HT-29 (cell line): ENCODE measurements at places on chromosomes 2 and 18. TPM values are rescaled to one million over a fixed set of nuclear protein-coding genes. Genes with fewer than 3 reads are reported as not detected.

Gene GALNT14
- total RNA-seq, result 58.8 and 68.4 TPM in 2 replicates

DNA sequence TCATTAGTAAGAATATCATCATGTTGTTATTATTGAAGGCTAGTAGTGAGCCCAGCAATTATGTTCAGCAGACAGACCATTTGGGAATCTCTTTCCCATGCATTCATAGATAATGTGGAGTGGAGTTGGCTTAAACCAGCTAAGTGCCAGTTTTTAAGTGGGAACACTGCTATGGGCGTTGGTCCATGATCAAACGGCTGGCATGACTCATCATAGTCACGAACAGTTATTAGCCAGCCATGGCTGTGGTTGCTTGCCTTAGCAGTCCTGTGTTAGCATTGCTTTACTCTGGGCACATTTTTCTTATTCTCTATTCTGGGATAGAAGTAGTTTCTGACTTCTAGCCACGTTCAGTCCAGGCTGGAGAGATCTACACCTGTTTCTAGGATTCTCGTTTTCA, 17.7 kb downstream of the EIF4E2 start:
- no peak for DNase-seq

Gene GPR39
- total RNA-seq, result 17.0 and 18.0 TPM in 2 replicates

- no peak for DNase-seq
Measured at GRCh38 chr2:46963941-46964673, 48.5 kb upstream of the MCFD2 start.

Gene OTX1
- 4.6 and 5.6 TPM in 2 replicates for total RNA-seq

- no peak for DNase-seq
Measured at GRCh38 chr2:69518841-69519240, 81.6 kb upstream of the NFU1 start.

DNA sequence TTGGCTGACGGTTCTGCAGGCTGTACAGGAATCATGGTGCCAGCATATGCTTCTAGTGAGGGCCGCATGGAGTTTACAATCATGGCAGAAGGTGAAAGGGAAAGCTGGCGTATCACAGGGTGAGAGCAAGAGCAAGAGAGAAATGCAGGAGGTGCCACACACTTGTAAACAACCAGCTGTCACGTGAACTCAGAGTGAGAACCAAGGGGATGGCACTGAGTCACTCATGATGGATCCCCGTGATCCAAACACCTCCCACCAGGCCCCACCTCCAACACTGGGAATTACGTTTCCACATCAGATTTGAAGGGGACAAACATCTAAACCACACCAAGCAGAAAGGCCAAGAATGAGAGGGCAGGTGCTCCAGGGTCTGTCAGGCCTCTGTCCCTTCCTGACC, 185.0 kb upstream of the PID1 start:
- no peak for DNase-seq

GRCh38 chr2:10094271-10094814, 14.1 kb upstream of the CYS1 start:
- DNase-seq, result no peak

DNA sequence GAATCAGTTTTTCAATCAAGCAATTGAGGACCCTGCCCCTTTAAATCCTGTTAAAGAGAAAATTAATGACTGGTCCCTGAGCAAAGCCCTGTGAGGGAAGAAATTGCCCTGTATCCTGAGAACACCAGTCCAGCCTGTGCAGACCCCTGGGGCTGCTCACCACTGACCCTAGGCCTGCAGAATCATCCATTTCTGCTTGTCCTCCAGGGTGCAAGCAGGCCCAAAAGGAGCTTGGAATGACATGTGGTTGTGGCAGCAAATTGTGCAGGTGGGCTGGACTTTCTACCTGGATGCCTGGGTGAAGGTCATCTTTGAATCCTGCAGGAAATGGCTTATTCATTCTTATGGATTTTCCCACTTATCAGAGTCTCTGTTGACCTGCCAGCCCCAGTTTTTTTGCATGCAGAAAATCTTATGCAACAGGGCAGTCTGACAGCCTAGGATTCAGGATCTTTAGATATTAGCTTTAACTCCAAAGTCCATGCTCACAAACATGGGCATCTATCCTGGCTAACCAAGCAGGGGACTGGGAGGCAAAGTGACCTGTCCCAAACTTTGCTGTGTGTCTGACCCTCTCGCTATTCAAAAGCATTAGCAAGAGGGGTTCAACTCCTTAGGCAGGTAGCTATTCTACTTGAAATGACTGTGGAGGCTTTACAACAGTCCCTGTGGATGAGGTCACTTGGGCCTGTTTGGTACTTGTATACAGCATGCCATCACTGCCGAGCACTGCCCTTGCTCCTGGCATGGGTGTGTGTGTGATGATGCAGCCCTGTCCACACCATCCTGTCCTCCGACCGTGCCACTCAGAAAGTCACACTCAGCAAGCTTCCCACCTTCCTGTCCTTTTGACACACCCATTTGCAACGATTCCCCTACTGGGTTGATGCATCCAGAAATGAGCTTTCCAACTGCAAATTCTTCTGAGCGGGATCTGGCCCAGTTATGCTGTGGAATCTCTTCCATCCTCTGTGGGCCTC, 85.3 kb downstream of the CAPN13 start:
- DNase-seq, result no peak

DNA sequence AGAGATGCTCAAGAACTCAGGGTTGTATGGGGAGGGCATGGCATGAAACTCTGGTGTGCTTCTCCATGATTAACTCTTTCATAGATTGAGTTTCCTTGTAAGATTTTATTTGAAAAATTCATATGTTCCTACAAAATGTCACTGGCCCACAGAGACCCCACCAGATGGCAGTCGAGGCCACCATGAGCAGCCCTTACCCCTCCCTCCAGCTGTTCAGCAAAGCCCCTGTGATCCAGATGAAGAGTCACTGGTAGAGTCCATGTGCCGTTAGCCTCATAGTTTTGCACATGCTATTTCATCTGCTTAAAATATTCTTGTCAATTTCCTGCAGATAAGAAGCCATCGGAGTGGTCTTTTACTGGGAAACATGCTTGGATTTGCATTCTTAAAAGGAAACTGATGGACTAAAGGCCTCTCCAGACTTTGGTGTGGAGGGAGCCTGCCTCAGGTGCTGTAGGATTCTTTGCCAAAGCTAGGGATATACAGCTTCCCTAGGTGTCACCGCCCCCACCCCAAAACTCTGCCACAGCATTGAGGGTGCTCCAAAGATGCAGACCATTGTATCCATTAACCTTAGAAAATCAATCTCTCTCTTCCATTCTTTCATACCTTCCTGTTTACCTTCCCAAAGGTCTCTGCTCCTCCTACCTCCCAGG, 18.8 kb downstream of the ZNF385B start:
- peak; percentile 17 for DNase-seq

- DNase-seq, result peak; percentile 16
Measured at GRCh38 chr18:22166069-22166950, 3.1 kb upstream of the GATA6 start.

Gene ASB18
- not detected in 2 replicates for total RNA-seq

- no peak for DNase-seq
Measured at GRCh38 chr2:43269074-43269572, 42.7 kb upstream of the ZFP36L2 start.

- peak; percentile 48 for DNase-seq
Measured at GRCh38 chr18:10213526-10213925, 240.9 kb upstream of the APCDD1 start.

Gene SNORC
- 2.6 and 4.9 TPM in 2 replicates for total RNA-seq

DNA sequence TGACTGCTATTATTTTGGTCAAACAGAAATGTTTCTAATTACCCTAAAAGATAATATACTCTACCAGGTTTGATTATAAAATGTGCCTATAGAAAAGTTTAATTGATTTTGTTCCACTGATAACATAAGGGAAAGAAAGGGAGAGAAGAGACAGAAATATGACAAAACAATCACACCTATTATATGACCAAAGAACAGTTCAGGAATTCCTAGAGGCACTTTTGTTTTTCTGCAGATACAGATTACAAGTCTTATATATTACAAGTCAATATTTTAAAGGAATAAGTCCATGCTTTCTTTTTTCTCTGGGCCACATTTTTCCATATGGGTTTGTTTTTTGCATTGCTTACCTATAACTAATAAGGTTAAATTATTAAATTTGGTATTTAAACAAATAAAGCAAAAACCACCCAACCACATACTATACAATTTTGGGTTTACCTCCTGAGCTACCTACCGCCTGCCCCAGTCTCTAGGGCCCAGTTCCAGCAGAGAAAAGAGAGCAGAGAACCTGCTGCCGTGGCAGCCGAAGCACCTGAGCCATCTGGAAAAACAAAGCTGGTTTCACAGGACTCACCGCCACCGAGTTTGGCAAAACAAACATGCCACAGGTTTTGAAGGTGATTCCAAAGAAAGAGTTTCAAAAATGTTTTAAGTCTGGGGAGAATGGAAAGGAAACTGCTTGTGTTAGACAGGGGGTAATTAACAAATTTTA, 92.1 kb downstream of the DYM start:
- DNase-seq, result no peak

Gene CNDP1
- not detected in 2 replicates for total RNA-seq

DNA sequence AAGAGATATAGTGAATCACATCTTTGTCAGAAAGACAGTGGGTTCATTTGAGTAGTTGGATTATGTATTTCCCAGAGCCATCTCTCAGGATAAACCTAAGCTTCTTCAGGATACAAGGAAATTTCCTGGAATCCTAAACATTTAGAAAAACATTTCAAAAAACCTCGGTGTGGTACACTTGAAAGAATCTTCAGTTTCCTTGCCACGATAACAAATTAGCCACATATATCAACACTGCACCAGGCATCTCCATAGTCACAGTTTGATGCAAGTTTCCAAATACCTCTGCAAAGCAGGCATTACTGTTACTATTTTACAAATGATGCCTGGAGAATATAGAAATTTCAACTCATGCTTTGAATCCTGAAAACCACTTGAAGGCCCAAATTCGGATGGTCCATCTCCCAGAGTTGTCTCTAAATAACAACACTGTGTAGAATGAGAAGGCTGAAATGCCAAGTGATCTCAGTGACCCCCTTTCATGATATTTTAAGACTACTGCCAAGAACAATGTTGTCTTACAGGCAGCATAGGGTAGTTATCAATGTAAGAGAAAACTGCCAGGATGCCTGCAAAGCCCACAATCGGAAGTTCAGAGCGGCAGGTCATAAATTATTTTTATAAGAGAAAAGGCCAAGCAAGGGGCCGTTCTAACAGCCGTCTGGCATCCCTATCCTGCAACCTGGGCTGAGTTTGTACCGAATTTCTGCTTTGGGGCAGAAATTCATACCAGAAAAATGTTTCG, 307.9 kb downstream of the TXNL1 start:
- DNase-seq, result no peak

- DNase-seq, result no peak
Measured at GRCh38 chr18:13532406-13533075, 193.8 kb downstream of the FAM210A start.

GRCh38 chr2:234708717-234709116, 211.8 kb upstream of the ARL4C start:
- no peak for DNase-seq

DNA sequence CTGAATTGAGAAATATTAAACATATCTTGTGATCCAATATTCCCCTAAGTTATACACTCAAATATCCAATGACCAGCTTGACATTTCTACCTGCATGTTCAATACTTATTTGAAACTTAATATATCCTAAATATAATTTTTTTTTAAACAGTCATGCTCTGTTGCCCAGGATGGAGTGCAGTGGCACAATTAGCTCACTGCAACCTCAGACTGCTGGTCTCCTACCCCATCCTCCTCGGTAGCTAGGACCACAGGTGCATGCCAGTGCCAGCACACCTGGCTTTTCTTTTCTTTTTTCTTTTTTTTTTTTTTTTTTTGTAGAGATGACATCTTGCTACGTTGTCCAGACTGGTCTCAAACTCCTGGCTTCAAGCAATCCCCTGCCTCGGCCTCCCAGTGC, 4.2 kb downstream of the KYNU start:
- DNase-seq, result no peak

- DNase-seq, result peak; percentile 30
Measured at GRCh38 chr2:33022989-33023727, 76.4 kb downstream of the LTBP1 start.

Gene DPP10
- total RNA-seq, result not detected in 2 replicates

Gene HOXD8
- not detected in 2 replicates for total RNA-seq

DNA sequence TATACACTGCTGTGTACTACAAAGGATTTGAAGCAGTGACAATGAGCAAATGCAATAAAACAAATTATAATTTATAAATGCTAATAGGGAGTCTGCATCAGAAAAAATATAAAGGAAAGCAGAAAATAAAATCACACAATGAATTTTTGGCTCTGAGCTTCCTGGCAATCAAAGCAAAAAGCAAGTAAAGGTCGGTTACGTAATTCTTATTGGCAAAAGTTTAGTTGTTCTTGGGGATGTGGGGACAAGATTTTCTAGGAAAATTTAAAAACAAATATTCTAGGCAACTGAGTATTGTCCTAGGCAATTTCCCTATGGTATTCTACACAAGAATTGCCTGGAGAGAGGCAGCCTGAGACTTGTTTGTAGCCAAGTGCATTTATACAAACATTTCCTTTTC, 1.8 kb downstream of the ORC2 start:
- no peak for DNase-seq

Gene SPRED2
- 18.1 and 20.1 TPM in 2 replicates for total RNA-seq

- DNase-seq, result no peak
Measured at GRCh38 chr2:1350111-1350510, 63.2 kb upstream of the TPO start.

DNA sequence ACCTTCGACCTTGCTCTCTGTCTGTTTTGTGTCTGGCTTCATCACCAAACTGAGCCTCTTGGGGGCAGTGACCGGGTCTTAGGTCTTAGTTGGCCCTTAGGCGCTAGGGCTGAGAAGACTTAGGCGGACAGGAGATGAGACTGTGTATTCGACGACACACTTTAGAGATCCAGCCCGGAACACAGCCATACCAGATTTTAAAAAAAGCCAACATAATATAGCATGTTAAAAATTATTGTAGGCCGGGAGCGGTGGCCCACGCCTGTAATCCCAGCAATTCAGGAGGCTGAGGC, 9.5 kb upstream of the PROC start:
- no peak for DNase-seq

Gene RUFY4
- total RNA-seq, result not detected in 2 replicates

- no peak for DNase-seq
Measured at GRCh38 chr2:234930397-234930796, 21.4 kb upstream of the SH3BP4 start.

GRCh38 chr2:141911485-141912066, 219.2 kb downstream of the LRP1B start:
- DNase-seq, result peak; percentile 84

GRCh38 chr2:135056790-135057189, 4.7 kb downstream of the RAB3GAP1 start:
- no peak for DNase-seq

Gene PRPF40A
- total RNA-seq, result 114 and 129 TPM in 2 replicates

GRCh38 chr2:226622484-226622883, 177.1 kb downstream of the IRS1 start:
- DNase-seq, result peak; percentile 52
